Ureter (tissue), 1 donor: ENCODE measurements at places on chromosomes 1 and 21. TPM values are rescaled to one million over a fixed set of nuclear protein-coding genes. Genes with fewer than 3 reads are reported as not detected.

GRCh38 chr1:48054232-48054631 lies 57.0 kb upstream of the TRABD2B start:
- no peak for DNase-seq

GRCh38 chr1:15730936-15731335 lies 5.1 kb upstream of the SLC25A34 start:
- DNase-seq: no peak

DNA sequence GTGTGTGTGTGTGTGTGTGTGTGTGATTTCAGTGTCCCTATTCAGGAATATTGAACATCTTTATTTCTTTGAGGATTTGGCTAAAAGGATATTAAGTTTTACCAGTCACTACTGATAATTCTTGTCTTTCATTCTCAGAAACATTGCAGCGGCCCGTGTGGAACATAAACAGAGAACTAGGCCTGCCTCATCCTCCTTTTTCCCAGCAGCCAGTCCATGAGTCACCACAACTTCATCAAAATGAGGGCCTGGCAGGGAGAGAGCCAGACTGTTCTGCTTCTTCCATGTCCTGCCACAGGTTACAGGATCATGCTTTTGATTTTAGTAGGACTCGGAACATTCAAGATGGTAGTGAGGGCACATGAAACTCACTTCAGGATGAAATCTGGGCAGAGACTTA lies 50.7 kb downstream of the LRIG2 start:
- DNase-seq: no peak

- no peak for DNase-seq
Observed at GRCh38 chr21:35281956-35282355, 232.9 kb upstream of the RUNX1 start.

- DNase-seq: peak; percentile 57
Observed at GRCh38 chr1:89821322-89822108, 683 bp downstream of the LRRC8D start.

DNA sequence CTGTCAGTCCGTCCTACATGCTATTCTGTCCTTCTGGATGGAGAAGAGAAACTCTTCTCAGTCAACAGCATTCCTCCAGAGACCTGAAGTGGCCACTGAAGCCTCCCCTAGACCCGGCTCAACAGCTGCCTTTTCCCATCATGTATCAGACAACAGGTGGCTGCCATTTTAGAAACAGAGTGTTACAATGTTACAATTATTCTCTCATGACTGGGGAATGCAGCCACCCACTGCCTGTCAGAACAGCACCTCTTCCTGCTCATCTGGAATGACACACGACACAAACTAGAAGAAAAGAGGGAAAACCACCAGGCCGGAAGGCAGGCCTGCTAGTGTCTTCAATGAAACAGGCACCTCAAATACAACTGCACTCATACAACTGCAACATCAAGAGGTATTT lies 105.3 kb downstream of the PGBD5 start:
- DNase-seq: no peak

DNA sequence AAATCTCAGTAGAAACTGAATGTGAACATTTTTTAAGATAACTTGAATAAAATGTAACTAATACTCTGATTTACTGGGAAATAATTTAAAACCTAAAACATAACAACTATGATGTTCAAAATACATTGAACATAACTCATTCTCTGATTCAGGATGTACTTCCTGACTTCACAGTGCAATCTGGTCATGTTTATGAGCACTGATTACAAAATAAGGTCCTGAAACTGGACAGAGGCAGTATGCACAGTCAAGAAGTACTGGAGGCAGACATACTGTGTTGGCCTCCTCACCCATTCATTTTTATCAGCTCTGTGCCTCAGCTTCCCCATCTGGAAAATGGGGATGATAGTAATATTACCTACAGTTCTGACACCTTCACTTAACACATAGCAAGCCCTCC lies 651.3 kb downstream of the PTPRC start:
- DNase-seq: no peak

GRCh38 chr1:2560299-2561073 lies 4.3 kb downstream of the TNFRSF14 start:
- no peak for DNase-seq

- no peak for DNase-seq
Observed at GRCh38 chr1:23533246-23534023, 2.4 kb upstream of the E2F2 start.

GRCh38 chr1:175394739-175395138 lies 202.2 kb upstream of the KIAA0040 start:
- DNase-seq: no peak

DNA sequence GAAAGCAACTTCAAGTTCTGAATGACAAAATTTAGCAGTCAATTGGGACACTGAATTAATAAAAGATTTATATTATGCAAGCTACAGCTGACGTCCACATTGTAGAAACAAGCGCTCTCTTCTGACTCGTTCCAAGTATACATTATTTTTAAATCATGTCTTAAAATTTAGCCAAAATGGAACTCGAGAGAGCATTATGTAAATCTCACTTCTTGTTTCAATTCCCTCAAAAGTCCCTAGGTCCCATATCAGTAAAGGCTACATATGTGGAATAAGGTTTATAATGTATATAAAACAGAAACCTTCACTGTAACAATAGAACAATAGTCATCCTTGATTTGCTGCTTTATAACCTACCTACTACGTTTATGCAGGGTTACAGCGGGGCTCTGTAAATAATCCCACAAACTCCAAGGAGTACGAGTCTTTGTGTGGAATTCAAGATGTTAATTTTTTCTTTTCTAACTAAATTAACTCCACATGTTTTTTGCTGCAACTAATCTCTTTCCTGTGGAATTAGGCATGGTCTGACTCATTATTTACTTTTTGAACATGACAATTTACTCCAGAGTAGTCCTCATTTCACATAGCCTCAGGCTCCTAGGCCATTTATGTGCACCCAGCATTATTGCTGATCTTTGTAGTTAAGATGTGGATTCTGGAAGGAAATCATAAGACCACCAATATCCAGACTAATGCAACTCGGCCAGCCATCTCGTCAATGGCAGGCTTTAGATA lies 785.1 kb downstream of the LTN1 start:
- no peak for DNase-seq

- DNase-seq: no peak
Observed at GRCh38 chr1:32891630-32892029, 5.3 kb downstream of the HPCA start.

DNA sequence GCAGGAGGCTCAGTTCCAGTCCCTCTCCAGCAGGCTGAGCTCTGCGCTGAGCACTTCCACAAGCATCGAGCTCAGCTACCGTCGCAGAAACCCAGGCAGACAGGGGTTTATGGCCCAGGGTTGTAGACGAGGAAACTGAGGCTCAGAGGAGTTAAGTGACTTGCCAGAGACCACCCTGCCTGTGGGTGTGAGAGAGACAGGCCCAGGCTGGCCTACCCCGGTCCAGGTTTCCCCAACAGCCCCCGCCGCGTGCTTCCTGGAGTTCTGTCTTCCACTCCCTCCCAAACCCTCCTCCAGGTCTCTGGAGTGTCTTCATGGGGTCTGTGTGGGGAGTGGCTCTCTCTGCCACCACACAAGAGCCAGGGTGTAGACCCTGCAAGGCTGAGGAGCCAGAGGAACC lies 615.9 kb downstream of the PTPRU start:
- peak; percentile 36 for DNase-seq

DNA sequence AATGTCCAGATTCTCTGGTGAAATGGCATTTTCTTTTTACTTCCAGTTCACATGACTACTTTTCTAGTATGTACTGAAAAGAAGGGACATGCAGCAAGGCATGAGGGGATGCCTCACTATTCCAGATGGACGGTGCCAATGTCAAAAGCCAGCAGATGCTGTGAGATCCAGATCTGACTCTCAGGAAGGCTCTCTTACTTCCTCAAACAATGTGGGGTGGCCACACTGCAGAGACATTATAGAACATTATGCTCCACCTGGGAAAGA lies 17.7 kb downstream of the CRYZ start:
- no peak for DNase-seq

GRCh38 chr1:115331558-115332331 lies 6.3 kb downstream of the NGF start:
- no peak for DNase-seq

- peak; percentile 35 for DNase-seq
Observed at GRCh38 chr1:116710420-116711262, 43.1 kb upstream of the IGSF3 start.

DNA sequence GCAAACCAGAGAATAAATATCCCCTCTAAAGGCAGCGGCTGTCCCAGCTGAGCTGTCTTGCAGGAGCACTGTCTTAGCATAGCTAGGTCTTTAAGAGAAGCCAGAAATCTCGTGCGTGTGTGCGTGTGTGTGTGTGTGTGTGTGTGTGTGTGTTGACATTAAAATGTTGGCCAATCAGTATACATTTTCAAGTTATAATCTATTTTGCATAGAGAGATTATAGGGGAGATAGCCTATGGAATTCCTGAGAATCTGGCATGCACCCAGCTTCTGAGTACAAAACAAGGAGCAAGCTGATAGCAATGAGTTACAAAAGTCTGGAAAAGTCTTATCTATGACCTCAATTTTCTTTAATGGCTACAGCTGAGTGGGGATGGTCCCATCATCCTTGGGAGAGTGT lies 17.7 kb downstream of the METTL13 start:
- no peak for DNase-seq

DNA sequence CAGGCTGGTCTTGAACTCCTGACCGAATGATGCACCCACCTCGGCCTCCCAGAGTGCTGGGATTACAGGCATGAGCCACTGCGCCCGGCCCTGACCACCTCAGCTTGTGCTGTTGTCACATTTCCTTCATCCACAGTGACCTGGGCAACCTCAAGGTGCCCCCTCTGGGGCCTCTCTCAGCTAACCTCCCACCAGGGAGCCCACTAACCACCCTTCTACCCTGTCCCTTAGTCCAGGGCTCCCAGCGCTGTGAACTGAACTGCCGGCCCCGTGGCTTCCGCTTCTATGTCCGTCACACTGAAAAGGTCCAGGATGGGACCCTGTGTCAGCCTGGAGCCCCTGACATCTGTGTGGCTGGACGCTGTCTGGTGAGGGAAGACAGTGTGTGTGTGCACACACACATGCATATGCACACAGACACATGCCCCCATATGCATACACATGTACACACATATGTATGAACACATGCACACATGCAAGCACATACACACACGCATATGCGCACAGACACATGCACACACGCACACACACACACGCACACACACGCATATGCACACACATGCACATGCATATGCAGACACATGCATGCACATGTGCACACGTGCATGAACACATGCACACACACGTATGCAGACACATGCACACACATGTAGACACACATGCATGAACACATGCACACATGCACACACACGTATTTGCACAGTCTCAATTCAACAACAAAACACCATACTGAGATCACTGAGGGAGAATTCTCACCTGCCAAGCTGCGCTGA lies 6.2 kb downstream of the ADAMTSL4 start:
- DNase-seq: no peak

- DNase-seq: no peak
Observed at GRCh38 chr1:98315309-98315708, 346.2 kb upstream of the SNX7 start.

DNA sequence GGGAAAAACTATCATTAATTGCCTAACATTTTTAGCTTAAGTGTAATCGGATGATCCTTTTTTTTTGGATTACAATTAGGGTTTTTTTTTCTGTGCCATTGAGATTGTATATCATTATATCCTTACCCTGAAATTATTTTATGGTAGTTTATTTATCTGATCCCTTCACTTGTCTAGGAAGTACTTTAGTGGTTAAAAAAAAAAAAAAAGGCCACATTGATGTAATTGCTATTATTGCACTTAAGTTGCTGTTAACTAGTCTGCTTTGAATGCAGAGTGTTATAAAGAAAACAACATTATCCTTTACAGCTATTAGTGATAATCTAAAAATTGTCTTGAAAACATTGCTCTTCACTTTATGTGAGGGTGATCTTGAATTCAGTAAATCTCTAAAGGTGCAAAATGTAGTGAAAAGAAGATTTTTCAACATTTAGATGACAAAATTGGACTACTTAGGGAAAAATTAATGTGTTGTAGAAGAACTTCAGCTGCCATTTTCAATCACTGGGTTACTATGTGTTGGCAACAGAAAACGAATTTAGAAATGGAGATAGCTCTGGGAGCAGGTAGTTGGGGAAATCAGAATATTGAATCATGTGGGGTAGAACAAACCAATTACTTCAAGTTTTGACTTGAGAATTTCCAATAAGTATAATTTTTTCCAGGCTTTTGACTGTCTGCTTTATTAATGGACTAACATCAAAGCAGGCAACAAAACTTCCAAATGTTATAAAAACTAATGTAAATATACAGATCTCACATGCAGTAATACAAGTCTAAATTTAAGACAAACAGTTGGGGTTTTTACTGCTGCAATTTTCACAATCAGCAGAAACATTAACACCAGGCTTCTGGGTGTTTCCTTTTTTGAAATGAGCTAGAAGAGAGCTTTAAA lies 5.0 kb downstream of the ADGRL2 start:
- no peak for DNase-seq

DNA sequence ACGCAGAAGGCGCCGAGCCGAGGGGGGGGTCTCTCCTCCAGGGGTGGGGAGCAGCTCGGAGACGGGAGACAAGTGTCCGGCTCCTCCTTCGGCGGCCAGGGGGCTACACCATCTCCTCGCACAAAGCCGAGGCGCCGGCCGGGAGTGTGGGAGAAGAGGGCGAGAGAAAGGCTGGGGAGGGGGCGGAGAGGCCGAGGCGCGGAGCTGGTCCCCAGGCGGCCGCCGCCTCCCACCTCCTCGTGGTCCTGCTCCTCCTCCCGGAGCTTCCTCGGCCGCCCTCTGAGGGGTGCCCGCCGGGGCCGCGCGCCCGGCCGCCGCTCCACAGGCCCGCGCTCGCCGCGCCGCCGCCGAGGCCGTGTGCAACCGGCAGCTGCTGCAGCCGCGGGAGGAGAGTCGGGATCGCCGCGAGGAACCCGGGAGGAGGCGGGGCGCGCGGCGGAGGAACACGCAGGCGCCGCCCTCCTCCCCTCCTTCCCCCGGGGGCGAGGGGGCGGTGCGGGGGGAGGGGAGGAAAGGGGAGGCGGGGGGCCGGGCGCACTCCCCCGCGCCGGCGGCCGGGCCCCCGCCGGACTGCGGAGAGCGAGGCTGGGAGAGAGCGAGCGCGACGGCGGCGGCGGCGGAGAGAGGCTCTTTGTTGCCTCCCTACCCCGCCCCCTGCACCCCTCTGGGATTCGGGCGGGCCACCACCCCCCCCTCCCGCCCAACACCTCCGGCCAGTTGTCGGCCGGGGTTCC lies at the start of gene ENAH:
Gene ENAH (minus strand): TSS at position 395 of the 734 bp plus-strand sequence. CDS start 433 bp downstream, outside the sequence.
- peak; percentile 77 for DNase-seq

PCP4L1 gene
- total RNA-seq: 66.5 TPM

PLA2G2D gene
- total RNA-seq: not detected

PLA2G2A gene
- total RNA-seq: 165 TPM

CCDC27 gene
- not detected for total RNA-seq

LCE1C gene
- total RNA-seq: not detected

CD48 gene
- 6.0 TPM for total RNA-seq

AADACL3 gene
- total RNA-seq: not detected

MPL gene
- 0.55 TPM for total RNA-seq

TMEM240 gene
- 2.9 TPM for total RNA-seq

NBPF10 gene
- 4.2 TPM for total RNA-seq

NR1I3 gene
- not detected for total RNA-seq

MARK1 gene
- total RNA-seq: 34.8 TPM

KIF26B gene
- total RNA-seq: 8.0 TPM

FCGR1A gene
- 2.9 TPM for total RNA-seq

MEX3A gene
- 1.2 TPM for total RNA-seq

TMPRSS2 gene
- 154 TPM for total RNA-seq

ESPN gene
- total RNA-seq: 6.2 TPM
